Upper lobe of left lung (tissue), 6 donors: ENCODE measurements at places on chromosomes 11 and 22.
A peak's percentile ranks its signal among the peaks of the same experiment; 100 is the strongest.

DNA sequence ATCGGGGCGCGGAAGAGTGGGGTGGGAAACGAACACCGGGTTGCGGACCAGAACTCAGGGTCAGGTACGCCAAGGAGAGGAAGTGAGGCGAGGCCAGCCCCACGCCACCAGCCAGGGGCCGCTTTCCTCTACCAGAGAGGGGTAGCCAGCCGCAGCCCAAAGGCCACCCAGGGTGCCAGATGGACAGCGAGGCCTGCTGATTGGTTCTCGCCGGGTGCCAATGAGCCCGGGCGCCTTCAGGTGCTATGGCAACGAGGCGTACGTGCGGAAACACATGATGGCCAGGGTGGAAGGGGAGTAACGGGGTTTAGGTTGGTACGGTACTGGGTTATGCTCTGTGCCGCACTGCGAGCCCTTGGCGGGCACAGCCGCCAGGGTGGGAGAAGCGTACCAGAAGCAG lies 128.9 kb downstream of the SERGEF start:
- no peak for DNase-seq

DNA sequence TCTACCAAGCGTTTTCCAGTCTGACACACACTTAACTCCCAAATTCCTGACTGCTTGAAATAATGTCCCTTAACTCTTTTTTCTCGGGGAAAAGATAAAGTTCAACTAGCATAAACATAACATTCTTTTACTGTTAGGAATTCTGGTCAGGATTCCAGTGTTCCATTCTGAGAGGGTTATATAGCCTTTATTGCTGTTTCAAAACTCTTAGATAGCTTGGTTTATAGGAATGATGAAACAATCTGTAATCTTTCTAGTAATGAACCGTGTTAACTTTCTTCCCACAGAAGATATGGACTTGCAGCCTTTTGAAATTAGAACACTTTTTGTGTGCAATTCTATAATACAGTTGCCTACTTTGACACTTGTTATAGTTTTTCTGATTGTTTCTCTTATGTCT lies 8.6 kb downstream of the REXO2 start:
- no peak for DNase-seq

- no peak for DNase-seq
Measured at GRCh38 chr11:15204711-15205110, 90.0 kb downstream of the INSC start.

DNA sequence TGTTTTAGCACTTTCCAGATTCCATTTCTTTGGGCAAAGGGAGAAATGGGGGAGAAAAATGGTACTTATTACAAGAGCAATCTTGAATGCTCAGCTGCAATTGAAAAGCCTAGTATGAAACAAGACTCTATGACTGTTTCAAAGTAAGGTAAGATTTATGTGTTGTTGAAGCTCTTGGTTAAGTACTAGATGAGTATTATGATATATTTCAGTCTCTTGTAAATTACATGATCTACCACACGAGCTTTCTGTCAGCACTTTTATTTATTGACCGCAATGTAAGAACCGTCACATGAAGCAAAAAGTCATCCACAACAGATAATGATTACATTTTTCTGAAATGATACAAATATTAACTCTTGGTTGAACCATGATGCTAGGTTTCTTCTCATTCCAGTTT lies 906.7 kb upstream of the CHORDC1 start:
- no peak for DNase-seq

DNA sequence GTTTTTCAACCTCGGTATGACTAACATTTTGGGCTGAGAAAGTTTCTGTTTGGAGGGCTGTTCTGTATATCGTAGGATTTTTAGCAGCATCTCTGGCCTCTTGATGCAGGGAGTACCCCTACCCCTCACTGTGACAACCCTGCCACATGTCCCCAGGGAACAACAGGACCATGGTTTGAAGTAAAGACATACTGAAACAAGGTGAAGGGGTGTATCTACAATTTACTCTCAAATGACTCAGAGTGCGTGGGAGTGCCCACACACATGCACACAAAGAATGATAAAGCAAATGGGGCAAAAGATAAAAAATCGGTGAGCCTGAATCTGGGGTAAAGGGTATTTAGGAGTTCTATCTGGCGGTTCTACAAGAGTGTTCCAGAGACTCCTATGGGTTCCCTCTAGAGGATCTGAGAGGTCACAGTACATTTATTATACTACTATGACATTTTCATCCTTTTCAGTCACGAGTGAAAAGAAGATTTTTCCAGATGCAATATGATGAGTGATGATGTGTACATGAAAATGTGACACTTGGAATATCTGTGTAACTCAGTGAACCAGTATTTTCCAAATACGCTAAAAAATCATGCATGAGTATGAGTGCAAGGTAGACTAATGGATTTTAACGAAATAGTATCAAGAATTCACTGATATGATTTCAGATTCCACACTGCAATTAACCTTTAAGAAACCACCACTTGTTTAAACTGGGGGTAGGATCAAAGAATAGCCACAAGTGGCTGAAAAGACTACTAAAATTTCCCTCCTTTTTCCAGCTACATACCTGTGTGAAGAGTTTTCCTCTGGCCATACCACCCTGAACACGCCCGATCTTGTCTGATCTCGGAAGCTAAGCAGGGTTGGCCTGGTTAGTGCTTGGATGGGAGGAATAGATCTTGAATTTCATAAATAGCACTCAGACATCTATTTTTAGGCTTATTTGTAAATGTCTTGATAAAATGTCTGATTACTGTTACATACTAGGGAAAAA lies 56.3 kb upstream of the YPEL1 start:
- DNase-seq: no peak

- DNase-seq: peak; percentile 29
Measured at GRCh38 chr11:85685125-85685819, 723 bp downstream of the CCDC89 start.

DNA sequence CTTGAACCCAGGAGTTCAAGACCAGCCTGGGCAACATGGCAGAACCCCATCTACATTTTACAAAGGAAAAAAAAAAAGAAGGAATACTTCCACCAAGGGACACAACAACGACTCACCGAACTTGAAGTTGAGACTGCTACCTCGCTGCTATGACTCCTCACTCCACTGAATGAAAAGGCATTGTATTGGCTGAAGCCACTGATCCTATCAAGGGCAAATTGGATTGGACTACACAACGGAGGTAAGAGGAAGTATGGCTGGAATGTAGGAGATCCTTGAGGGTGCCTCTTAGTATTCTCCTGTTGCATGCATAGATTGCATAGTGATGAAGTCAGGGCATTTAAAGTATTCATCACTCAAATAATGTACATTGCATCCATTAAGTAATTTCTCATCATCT lies 97.9 kb downstream of the CWF19L2 start:
- no peak for DNase-seq

DNA sequence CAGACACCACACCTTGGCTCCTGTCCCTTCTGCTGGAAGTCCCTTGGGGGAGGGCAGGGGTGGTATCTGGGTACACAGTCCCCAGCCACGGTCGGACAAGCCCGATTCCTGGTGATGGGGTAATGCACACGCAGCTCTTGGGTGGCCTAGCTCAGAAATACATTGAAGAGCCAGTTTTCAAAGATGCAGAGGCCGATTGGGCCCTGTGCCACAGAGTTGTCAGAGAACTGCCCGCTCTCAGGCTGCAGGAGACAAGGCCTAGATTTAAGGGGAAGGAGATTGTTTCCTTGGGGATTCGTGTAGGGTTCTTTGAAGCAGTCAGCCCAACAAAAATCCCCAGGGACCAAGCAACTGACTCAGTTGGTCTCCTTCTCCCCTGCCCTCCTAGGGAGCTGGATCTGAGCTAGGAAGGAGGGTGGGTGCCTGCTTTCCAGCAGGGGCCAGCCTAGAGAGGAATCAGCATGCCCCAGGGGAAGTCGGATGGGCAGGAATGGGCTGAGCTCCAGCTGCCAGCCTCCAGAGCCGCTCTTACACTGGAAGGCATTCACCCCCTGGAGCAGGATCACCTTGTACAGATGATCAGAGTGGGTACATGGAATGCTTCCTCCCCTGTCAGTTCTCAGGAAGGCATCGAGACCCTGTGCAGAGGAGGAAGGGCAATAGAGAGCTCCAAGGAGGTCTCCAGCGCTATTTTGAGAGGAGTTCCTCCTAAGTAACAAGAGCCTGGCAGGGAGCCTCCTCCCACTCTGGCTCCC lies 3.3 kb upstream of the SCN4B start:
- DNase-seq: no peak

GRCh38 chr11:8321876-8322275 lies 58.2 kb upstream of the LMO1 start:
- DNase-seq: no peak

GRCh38 chr22:31569126-31569525 lies 72.8 kb downstream of the SFI1 start:
- DNase-seq: no peak

- DNase-seq: no peak
Measured at GRCh38 chr22:19321757-19322156, 30.2 kb upstream of the CLTCL1 start.

- peak; percentile 10 for DNase-seq
Measured at GRCh38 chr22:48760481-48761390, 1066.9 kb downstream of the BRD1 start.

DNA sequence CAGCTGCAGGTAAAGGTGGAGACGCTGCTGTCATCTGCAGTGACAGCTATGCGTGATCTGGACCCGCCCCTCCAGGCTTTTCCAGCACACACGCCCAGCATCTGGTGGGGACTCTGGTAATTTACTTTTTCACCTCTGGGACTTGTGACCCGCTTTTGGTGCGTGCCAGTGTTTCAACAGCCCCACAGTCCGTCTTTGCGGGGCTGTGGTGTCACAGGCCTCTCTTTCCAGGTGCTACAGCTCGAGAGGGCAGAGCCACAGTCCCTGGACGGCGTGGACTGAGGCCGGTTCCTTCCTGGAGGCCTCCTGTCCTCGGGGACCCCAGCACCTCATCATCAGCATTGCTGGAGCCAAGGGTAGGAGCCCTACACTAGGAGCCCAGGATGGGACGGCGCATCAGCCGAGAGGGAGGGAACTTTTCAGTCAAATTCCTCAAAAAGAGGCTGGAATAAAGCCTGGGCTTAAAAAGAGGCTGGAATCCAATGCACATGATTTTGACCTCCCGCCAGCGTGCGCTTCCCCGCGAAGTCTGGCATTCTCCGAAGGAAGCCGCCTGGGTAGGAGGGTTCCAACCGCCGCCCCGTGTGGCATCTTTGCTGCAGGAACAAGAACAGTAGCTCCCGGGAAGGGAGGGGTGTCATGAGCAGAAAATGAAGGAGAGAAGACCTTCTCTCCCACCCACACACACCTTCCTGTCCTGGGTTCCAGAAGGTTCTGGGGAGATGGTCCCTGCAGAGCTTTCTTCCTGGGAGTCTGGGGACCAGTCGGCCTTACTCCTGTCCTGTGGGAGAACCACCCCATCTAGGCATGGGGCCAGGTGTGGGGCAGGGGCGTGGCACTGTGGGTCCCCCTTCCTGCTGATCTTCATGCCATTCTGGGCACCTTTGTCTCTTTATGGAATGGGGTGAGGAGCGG lies 25.7 kb upstream of the KRTAP5-7 start:
- DNase-seq: no peak
